ENCODE measurements at places on chromosomes 6 and 20.

GRCh38 chr20:22819784-22820183 lies 215.3 kb upstream of the SSTR4 start:
- no peak for DNase-seq

GRCh38 chr20:9015984-9016324 lies 52.9 kb upstream of the PLCB4 start:
- DNase-seq: no peak

DNA sequence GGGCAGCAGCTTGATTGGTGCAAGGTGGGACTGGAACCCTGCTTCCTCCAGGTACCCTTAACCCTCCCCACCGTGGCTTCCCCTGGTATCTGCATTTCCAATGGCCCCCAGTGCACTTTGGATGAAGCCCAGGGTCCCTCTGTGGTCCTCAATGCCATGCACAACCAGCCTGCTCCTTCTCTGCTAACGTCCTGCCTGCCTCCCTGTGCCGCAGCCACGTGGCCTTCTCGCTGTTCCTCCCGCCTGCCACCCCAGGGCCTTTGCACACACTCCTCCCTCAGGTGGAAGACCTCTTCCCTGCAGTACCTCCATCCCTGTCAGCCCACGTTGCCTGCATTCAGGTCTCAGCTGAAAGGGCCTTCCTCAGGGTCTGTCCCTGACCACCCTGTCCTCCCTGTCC lies 101.6 kb downstream of the BMP7 start:
- DNase-seq: no peak

- no peak for DNase-seq
Observed at GRCh38 chr6:36663504-36664446, 14.7 kb upstream of the CDKN1A start.

DNA sequence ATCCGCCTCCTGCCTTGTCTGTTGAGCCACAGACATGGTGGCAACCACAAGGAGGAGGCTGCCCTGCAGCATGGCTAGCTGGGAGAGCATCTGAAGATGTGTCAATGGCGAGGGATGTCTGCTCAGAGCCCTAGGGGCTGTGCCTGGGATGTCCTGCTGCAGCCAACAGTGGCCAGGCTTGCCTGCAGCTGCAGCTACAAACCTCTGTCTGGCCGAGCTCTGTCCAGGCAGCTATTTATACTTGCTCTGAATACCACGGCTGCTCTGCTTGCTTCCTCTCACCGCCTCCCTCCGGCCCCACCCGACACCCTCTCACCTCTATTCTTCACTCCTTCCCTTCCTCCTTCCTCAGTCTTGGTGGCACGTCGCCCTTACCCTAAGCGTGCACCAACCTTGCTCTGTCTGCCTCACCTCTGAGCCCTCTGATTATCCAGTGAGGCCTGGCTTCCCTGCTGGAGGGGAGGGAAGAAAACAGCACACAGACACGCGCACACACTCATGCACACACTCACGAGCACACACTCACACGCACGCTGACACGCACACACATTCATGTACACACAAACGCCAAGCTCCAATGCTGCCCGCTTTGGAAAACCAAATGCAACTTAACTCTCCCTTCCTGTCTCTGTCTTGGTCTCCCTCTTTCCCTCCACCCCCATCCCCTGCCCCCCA lies at the start of gene ANGPT4:
Gene ANGPT4 (minus strand): TSS at position 210 of the 675 bp plus-strand sequence. CDS start 120 bp downstream, at position 90.
- DNase-seq: no peak

GRCh38 chr6:39086294-39086693 lies 28.7 kb downstream of the SAYSD1 start:
- DNase-seq: no peak

DNA sequence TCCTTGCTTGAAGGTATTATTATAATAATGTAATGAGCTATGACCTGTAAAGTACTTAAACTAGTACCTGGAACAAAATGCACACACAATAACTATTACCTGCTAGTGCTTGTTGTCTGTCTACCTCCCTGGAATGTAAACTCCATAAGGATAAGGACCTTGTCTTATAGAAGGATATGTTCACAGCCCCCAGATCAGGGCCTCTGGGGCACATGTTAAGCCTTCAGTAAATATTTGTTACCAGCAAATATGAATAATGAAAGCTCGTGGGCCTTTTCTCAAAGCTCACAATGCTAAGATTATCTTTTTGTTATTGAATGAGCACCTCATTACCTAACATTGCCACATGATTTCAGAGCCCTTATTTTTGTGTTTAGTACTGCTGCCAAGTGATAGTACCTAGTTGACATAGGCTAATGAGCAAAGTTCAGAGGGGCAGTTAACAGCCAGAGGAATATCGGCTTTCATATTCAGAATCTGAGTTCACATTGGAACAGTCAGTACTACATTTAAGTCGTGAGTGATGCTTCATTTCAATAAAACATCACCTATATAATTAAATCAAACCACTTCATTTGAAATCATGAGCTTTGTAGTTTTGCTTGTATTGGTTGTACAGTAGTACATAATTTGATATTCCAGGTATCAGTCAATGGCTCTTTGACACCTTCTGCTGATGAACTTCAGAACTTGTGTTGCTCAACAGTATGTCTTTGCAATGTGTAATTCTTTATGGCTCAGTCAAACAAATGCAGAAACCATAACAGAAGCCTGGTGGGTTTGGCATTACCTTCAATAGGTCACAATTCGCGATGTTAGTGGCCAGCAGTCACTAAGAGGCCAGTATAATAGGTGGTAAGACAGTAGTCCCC lies 11.8 kb upstream of the SMLR1 start:
- DNase-seq: no peak

DNA sequence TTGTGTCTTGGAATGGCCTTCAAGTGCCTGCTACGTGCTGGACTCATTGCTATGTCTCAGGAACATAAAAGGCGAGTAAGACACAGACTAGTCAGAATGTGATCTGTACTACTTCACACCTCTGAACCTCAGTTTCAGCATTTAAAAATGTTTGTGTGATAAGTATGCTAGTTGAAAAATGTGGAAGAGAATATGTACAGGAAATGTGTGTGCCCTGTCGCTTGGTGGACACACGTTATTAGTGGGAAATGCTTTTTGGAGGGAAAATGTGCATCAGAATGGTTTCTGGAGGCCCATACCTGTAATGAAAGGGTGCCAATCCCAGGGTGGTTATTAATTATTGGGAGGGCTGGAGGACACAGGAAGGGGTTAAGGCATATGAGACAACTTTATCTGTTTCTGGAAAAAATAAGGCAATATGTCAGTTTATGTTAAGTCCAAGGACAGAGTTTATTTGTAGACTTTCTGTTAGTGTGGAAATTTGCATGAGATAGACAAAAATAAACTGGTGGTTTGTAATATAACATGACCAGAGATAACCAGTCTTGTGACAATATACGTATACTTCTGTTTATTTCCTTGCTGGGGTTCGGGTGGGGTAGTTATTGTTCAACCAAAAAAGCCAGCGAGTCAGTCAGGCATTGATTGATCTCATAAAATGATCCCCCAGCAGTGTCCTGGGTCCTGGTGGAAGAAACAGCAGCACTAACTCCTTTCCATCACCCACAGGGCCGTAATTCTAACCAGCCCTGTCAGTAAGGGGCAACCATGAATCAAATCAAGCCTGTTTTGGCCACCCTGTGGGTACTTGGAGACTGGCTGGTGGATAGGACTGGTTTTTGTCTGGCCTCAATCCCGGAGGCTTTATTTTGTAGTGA lies 117.9 kb downstream of the JARID2 start:
- DNase-seq: no peak

DNA sequence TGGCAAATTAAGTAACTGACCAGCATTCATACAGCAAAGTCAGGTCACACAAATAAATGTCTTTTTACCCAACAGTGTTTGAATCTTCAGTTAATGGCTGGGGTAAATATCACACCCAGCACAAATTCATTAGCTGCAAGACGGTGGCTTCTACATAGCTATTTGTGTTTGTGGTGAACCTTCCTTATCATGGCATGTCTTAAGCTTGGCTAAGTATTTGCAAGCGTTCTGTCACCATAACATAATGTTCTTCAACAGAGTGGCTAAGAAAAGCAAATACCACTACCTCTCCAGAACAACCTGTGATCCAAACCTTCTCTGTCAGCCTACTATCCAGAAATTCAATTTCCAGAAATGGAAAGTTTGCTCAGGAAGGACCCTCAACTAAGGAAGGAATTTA lies 255.6 kb upstream of the TAB2 start:
- no peak for DNase-seq

DNA sequence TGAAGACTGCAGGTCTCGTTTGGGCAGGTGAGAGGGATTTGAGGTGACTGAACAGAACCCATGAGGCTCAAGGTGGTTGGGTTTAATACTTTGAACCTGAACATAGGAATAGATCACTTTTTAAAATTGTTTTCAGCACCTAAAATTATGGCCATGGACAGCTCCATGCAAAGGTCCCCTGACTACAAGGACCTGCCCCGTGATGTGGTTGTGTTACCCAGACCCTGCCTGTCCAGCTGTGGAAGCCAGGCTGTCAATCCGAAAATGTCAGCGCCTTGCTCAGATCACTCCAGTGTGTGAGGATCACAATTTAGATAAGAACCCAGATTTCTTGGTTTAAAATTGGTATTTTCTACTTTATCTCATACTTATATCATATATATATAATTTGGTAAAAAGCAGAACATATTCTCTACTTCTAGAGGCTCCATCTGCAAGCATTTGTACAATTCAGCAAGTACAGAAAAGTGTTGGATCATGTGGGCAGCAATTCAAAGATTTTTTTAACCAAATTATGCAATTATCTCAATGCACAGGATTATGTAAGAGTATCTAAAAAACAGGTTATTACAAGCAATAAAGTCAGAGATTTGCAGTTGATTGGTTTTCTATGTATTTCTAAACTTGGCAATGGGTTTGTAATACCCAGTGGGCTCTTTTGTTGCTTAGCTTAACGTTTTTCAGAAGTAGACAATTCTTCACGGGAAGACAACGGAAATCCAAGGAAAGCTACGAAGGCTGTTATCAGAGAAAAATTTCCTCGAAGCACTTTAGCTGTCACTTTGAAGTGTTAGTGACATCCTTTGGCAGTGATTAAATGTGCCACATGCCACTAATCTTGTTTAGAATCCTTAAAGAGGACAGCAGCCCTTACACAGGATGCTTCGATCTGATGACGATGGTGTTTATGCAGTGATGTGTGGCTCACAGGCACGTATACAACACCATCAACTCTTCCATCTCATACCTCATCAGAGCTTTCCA lies 24.1 kb upstream of the RPS6KA2 start:
- no peak for DNase-seq

- no peak for DNase-seq
Observed at GRCh38 chr6:82246370-82246769, 1.2 kb downstream of the IBTK start.

DNA sequence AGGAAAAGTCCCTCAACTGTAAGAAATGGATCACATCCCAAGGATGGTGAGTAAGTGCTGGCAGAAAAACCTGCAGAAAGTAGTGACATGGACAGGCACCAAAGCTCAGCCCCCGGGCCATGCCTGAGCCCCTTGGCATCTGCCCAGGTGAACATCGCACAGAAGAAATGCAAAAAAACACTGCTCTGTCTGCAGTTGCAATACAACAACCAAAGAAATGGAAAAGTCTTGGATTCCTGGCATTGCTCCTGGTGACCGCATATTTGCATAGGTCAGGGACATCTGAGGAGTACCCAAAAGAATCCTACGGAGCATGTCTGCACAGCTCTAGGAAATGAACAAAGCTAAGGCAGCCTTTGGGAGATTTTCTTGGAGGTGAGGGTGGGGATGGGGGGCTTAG lies 63.1 kb upstream of the PTPRT start:
- DNase-seq: no peak

DNA sequence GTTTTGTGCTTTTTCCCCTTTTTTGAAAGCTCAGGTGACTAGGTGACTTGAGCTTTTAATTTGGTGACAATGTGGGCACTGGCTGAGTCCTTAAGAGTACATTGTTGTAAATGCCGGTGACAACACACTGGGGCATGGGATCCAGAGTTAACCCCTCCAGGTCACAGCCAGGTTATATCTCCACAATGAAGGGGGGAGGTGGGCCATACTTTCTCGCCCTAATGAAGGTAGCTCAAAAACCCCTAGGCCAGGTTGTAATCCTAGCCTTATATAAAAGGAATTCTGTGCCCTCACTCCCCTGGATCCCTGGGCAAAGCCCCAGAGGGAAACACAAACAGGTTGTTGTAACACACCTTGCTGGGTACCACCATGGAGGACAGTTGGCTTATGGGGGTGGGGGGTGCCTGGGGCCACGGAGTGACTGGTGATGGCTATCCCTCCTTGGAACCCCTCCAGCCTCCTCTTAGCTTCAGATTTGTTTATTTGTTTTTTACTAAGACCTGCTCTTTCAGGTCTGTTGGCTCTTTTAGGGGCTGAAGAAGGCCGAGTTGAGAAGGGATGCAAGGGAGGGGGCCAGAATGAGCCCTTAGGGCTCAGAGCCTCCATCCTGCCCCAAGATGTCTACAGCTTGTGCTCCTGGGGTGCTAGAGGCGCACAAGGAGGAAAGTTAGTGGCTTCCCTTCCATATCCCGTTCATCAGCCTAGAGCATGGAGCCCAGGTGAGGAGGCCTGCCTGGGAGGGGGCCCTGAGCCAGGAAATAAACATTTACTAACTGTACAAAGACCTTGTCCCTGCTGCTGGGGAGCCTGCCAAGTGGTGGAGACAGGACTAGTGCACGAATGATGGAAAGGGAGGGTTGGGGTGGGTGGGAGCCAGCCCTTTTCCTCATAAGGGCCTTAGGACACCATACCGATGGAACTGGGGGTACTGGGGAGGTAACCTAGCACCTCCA lies 2.2 kb upstream of the VEGFA start:
- DNase-seq: no peak

GRCh38 chr6:109073344-109074132 lies 21.1 kb downstream of the SESN1 start:
- DNase-seq: peak; percentile 82

DNA sequence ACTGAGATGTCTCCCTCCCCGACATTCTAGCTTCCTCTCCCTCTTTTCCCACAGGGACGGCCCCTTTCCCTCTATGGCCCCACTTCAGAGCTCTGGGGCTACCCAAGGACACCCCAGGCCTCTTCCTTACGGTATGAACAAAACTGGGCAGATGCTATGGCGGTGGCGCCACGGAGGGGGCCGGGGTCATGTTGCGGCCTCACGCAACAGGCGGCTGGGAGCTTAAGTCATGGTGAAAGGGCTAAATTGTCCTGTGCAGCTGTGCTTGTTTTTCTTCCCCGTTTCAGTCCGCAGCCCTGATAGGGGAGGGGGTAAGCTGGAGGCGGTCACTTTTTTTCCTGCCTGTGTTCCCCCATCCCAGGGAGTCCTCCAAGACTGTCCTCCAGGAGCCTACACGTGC lies 17.6 kb upstream of the KIAA1755 start:
- no peak for DNase-seq
